Stimulated activated CD4-positive, alpha-beta T cell treated with anti-CD3 and anti-CD28 coated beads, Interleukin-15, amount 100 ng/mL, for 1 hour (primary cell): ENCODE measurements at places on chromosomes 6 and 20.

GRCh38 chr6:106732376-106732940 is 103.1 kb downstream of the QRSL1 start:
- DNase-seq, result no peak

GRCh38 chr6:166691199-166691598 is 64.1 kb upstream of the RPS6KA2 start:
- no peak for DNase-seq

DNA sequence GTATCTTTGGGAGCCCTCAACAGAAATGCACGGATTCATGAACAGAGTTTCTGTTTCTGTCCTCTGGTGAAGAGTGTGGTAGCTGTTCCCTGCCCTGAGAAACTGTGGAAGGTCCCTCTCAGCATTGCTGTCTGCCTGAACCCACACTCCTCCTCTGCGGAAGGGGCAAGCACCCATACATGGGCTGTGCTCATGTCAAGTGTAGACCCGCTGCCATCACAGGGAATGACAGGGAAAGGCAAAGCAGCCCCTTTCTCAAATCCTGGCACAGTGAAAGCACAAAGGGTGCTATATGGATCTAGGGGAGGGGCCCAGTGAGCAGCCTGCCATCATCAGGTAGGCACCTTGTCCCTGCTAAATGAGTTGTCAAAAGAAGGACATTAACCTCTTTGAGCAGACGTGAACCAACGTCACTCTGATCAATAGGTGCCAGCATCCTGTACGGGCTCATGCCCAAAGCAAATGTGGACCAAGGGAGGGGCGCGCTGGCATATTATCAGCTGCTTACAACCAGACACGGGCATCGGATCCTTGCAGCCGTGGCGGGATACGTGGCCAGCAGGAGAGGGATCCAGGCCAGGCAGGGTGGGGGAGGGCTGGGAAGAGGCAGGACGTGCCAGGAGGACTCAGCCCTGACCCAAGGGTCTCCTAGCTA is 231.2 kb upstream of the PMEPA1 start:
- no peak for DNase-seq

GRCh38 chr20:39876976-39877635 is 811.9 kb downstream of the MAFB start:
- DNase-seq, result no peak

DNA sequence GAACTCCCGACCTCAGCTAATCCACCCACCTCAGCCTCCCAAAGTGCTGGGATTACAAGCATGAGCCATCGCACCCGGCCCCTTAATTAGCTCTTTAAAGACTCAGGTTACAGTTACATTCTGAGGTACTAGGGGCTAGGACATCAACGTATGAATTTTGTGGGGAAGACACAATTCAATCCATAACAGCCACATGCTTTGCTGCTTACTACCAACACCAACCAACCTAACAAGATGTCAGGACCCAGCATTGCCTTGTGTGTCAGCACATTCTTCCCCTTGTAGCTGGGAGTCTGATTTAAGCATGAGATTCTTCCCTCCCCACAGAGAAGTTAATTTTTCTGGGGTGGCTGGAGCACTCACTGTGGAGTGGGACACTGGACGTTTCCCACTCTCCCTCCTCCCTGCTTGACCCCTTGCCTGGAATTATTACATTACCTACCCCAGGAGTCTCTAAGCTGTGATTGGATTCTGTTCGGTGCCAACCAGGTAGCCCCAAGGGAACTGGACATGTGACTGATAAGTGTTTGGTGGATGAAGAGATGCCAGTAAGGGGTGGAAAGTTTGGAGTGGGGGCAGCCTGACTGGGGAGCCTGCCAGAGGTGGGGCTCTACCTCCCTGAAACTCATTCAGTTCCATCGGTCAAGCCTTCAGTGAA is 5.6 kb upstream of the PXMP4 start:
- no peak for DNase-seq

DNA sequence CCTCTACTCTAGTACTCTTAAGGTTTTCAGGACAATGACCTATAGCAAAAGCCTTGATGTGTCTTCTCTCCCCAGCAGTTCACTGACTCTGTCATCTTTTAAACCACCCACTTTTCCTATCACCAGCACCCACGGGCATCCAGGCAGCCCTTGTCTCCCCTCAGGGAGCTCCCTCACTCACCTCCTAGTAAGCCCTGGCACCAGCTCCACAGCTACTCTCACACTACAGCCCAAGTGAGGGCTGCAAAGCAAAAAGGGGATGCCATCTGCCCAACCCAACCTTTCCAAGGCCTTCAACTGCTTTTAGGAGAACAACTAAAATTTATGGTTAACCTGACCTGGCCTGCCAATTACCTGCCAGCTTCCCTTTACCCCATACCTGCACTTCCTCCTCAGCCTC is 26.0 kb downstream of the GCLC start:
- no peak for DNase-seq

DNA sequence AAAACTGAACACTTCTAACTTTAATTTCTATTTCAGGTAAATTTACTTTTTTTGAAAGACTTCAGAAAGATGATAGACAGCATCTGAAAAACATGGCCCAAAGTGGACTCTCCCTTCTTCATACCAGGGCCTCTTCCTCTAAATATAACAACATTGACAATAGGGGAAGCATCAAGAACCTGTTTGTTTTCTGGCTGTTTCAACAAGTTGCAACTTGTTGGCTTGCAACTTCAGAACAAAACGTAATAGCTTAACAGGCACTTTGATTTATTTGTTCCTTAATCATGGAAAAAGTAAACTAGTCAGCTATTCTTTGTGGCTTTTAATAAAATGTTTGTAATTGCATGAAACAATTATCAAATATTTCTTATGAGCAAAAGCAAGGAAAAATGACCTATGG is 34.3 kb downstream of the RGS17 start:
- DNase-seq, result no peak

DNA sequence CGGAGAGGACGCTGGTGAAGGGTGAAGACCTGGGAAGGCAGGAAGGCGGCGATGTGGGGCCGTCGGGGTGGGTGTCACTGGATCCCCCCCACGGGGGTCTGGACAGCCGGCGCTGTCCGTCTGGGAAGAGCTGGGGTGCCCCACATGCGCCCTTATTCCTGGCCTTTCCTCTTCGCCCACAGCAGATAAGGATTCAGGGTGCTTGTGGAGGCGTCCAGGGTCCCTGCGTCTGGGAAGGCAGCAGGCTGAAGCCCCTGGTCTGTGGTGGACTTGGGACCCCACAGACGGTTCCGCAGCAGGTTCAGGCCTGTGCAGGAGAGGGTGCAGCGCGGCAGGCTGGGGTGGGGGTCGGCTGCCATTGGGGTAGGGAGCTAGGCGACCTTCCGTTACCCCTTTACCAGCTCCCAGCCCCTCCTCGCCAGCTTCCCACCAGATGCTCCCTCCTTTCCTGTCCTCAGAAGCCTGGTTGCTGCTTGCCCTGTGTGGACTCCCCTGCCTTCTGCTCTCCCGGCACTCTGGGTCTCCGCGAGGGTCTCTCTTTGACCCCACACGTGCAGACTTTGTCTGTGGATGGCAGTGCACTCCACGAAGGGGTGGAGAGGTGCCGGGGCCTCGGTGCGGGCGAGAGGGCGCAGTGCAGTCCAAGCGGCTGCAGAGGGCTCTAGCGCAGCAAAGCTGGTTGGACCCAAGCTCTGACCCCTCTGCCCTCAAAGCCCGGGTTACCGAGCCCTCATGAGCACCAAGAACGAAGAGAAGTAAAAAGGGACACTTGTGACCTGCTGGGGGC is 2.1 kb upstream of the GATA5 start:
- no peak for DNase-seq
